ENCODE measurements at places on chromosomes 1 and 21.

DNA sequence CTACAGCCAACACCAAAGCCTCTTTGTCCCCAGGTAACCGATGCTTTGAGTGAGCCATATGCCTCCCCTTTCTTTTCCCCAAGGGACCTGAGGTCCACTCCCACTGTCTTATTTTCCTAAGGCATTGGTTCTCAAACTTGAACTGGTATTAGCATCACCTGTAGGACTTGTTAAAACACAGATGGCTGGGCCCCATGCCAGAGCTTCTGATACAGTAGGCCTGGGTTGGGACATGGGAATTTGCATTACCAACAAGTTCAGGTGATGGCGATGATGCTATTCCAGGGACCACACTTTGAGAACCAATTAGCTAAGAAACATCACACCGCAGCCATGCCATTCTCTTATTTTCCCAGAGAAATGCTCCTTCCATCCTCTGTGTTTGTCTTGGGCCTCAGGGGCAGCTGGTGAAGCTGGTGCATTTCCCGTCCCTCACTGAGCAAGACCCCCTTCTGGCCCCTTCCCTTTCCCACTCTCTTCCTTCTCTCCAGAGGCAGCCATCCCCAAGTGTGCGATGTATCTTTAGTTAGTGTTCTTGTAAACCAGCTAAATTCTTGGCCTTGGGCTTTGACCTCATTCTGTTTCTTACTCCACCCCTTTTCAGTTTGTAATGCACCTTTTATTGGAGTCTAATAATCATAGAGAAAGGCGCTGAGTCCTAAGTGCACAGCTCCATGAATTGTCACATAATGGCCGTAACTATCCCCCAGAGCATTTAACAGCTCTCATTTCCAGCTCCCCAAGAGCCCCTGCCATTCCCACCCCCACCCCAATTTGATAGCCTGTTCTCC, 14.2 kb upstream of the TTC22 start:
- DNase-seq, result no peak

DNA sequence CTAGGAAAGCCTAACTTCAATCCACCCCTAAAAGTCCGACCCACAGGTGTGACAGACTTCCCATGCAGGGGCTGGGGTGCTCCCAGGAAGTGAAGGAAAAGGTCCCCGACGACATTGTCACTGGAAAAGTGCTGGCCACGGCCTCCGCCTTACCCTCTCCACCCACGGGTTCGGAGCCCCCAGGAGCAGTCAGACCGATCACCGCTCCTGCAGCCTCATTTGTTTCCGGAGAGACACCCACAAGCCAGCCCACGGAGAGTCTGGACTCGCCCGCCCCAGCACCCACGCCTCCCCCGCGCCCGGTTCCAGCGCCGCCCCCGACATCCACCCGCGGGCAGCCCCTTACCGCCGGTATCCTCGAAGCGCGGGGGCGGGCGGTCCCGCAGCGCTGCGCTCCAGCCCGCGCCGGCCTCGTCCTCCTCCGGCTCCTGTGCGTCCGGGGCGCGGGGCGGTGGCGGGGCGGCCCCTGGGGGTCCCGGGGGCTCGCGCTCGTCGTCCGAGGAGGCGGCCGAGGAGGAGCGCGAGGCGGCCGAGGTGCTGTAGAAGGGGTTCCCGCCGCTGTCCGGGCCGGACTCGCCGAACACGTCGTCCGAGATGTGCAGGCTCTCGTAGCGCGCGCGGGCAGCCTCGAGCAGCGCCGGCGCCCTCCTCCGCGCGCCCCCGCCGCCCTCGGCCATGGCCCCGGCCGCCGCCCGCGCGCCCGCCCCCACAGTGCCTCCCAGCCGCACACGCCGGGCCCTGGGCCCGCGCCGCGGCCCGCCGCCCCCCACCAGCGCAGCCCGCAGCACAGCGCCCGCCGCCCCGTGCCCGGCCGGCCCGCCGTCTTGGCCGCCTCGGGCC, 660 bp downstream of the PGBD5 start:
- DNase-seq, result no peak

GRCh38 chr1:92691925-92692324, 93.0 kb downstream of the EVI5 start:
- no peak for DNase-seq

DNA sequence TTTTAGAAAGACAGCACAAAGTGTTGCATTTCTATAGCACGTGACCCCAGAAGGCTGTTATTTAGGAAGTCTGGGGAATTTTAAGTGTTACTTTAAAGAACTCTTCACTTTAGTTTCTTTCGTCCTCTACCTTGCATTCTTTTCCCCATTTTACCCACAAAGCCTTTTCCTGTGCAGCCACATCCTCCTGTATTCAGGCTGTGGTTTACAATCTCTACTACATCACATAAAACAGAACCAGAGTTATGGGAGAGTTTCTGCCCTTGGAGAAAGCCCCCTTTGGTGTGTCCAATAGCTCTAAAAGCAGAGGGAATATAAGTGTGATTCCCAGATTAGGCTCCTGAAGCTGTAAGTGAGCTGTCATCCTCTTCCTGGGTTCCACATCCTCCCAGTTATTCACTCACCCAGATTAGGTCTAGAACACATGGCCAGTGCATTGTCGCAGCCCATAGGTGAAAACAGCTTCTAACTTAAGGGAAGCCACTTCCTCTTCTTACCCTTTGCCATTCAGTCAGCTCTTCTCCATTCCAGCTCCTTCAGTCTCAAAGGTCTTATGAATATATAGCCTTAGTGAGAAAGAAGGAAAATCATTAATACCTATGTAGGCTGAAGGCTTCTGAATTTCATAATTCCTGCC, 171.1 kb downstream of the PIGK start:
- DNase-seq, result no peak

DNA sequence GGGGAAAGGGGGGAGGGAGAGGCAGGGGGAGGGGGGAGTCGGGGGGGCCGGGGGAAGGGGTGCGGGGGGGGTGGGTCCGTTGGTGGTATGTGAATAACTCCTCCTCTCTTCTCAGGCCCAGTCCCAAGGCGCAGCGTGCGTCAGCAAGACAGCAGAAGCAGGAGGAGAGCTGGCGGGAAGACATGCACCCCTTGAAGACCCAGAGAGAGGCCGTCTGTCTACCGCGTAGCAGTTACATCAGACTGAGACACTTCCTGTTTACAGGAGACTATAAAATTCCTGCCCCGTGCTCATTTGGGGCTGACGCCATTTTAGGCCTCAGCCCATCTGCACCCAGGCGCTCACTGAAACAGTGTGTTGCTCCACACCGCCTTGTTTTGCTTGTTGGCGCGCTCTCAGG, 55.3 kb downstream of the SETD4 start:
- no peak for DNase-seq

DNA sequence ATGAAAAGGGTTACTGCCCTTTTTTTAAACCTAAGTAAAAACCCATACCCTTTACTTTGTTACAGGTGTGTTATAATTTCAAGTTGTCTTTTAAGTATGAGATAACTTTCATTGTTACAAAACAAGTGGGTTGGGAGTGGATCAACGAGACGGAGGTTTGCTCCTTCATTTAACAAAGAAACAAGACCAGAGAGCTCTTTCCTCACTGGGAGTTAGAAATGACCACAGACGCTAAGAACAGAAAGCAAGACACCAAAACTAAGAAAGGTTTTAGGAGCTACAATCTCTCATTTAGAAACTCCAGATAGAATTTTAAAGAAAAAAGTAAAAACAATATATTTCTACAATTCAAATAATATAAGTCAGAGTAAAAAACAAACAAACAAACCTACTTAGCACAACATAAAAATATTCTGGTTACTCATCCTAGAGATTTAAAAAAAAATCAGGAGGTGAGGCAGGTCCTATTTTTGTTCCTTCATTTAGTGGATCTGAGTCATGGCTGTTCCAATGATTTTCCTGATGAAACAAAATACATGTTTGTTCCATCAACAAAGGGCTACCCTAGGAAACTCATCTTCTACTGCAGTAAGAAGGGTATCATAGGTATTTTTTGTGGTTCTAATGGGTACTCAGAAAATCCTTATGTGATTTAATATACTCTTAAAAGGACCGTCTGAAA, 33.0 kb downstream of the APP start:
- no peak for DNase-seq

GRCh38 chr1:230385158-230385450, 41.0 kb downstream of the PGBD5 start:
- DNase-seq, result no peak

DNA sequence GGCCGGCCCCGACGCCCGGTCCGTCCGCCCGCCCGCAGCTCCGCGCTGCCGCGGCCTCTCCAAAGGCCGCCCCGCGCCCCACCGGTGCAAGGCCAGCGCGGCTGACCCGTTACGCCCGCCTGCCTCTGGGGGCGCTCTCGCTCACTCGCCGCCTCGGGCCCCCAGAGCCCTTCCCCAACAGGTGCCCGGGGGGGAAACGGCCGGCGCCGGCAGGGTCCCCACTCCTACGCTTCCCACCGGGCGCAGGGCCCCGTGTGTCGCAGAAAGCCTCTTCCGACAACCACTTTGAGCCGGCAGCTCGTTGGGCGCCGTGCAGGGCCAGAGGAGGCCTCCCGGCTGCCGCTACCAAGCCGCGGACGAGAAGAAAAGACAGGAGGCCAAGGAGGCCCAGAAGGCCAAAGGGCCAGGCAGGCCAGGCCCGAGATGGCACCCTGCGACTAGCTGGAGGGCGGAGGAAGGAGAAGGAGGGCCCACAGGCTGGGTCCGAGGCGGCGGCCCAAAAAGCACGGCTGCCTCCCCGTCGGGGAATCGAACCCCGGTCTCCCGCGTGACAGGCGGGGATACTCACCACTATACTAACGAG, 64.9 kb upstream of the FCGR2A start:
- peak; percentile 75 for DNase-seq

DNA sequence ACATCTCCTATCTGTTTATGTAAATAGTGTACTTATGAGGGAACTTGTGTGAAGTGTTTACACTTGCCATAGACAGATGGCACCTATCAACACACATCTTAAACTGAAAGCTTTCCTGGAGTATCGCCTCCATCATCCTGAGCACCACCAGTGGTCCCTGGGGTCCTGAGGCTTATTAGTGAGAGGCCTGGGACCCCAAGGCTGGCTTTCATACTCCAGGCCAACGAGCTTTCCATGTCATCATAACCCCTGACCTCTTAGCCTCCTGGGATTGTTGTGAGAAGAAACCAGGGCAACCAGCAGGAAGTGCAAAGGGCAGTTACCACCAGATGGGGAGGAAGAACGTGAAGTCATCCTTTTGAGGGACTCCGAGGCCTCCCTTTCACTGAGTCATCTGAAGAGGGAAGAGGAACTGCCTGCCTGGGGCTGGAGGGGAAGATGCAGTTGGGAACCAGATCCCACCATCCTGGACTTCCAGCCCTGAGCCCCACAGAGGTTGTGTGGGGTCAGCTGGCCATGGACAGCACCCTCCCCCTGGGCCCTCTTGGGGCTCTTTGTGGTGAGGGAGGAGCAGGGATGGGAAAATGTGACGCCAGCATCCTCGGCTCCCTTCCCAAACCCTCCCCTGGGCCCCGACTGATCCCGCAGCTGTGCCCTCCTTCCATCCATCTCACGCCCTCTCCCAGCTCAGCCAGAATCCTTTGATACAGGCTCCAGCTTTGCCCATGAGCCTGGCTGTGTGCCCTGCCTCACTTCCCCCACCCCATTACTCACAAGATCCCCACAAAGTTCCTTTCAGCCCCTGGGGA, 5.8 kb downstream of the INKA2 start:
- no peak for DNase-seq

GRCh38 chr1:179029321-179029759, 3.6 kb downstream of the FAM20B start:
- no peak for DNase-seq

DNA sequence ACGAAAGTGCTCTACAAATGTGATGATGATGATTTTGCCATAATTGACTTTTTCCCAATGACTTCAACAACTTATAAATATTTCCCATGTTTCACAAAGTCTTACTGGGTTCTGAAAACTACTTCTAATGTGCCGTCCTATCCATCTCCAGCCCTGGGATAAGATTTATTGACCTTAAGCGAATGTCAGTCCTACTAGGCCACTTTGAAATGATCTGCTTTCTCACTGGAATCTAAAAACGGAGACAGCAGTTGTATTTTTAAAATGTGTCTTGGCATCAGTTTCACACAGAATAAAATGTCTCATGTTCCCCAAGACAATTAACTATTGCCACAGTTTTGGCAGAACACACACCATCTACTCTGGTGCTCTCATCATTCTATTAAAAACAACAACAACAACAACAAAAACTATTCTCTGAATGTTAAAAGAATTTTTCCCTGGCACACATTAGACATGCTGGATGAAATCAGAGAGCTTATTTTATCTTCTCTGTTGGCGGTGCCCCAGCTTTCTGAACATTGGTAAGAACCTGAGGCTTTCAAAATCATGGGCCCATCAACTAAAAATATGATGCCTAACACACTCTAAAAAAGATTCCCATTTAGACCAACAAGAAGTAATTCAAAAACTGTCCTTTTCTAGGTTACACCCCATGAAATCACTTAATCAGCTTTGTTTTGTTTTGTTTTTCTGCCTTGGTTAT, 23.1 kb upstream of the DNASE2B start:
- DNase-seq, result no peak

- no peak for DNase-seq
These were observed 465.6 kb upstream of the ADGRL4 start for GRCh38 chr1:79472067-79472656.

DNA sequence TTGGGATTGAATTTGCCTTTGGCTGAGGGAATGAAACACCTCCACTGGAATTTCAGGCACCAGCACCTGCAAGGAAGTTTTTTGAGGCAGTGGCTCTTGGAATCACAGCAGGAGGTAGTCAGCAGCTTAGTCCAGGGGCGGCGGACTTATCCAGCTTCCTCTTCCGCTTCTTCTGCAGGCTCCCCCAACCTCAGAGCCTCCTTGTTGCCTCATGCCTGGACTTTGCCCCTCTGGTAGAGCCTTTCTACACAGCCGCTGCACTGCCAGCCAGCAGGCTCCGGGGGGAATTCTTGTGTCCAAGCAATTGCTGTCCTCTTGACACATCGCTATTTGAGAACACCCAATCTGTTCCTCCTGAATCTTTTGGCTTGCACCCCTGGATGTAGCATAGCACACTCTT, 4.4 kb upstream of the RHEX start:
- DNase-seq, result no peak

DNA sequence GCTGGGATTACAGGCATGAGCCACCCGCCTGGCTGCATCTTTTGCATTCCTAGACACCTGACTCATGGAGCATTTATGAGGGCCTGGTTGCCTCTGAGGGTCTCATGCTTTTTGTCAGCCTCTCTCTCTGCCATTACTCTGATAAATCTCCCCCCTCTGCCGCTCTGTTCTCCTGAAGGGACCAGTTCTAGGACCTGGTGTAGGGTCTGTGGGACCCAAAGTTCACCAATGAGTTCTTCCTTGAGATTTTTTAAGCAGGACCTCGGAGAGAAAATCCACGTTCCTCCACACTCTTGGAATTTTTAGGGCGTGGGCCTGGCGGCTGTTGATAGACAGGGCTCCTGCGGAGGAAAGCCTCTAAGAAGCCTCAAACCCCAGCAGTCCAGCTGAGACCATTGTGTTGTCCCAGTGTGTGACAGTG, 91.9 kb upstream of the ERRFI1 start:
- DNase-seq, result no peak

Measured in memory B cell (primary cell).